Forelimb muscle (tissue), 1 donor: ENCODE measurements at places on chromosomes 4 and X.

GRCh38 chr4:109065006-109065405, 237.5 kb downstream of the COL25A1 start:
- no peak for DNase-seq

GRCh38 chr4:141330616-141331015, 109.9 kb downstream of the ZNF330 start:
- no peak for DNase-seq

DNA sequence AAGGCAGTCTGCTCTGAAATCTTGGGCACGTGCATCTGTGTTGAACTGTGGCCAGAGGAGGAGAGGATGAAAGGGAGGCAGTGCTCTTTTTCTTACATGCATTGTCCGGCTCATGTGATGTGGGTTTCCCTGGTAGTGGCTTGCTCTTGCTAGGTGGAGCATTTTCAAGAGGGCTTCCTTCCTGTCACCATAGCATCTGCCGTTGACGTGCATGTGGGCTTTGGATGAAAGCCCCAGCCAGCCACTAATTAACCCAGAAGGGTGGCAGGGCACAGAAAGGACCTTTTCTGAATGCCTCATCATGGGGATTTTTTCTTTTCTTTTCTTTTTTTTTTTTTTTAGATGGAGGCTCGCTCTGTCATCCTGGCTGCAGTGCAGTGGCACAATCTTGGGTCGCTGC, 121.3 kb downstream of the GPR143 start:
- DNase-seq: no peak

- DNase-seq: peak; percentile 72
Observed at GRCh38 chr4:99352602-99353537, at the start of gene ADH1C. TSS of gene ADH1C (minus strand) at chr4:99352746. CDS start at chr4:99352675, 71 bp downstream.
